ENCODE measurements at places on chromosomes 6 and 20.

GRCh38 chr6:108312605-108313004 is 17.8 kb downstream of the AFG1L start:
- H3K4me1 ChIP-seq = peaks cover 2% of the 10 kb centered on the region
- no peak overlapping the region for H3K4me3 ChIP-seq
- no peak overlapping the region for H3K27ac ChIP-seq
- no peaks in the 10 kb centered on the region for H3K36me3 ChIP-seq
- no peak for DNase-seq
- H3K27me3 ChIP-seq = no peaks in the 10 kb centered on the region

GRCh38 chr6:130129762-130130246 is 92.9 kb downstream of the SAMD3 start:
- no peaks in the 10 kb centered on the region for H3K36me3 ChIP-seq
- H3K4me1 ChIP-seq = peaks cover 6% of the 10 kb centered on the region
- no peak overlapping the region for H3K4me3 ChIP-seq
- no peak for DNase-seq
- H3K27me3 ChIP-seq = no peaks in the 10 kb centered on the region

DNA sequence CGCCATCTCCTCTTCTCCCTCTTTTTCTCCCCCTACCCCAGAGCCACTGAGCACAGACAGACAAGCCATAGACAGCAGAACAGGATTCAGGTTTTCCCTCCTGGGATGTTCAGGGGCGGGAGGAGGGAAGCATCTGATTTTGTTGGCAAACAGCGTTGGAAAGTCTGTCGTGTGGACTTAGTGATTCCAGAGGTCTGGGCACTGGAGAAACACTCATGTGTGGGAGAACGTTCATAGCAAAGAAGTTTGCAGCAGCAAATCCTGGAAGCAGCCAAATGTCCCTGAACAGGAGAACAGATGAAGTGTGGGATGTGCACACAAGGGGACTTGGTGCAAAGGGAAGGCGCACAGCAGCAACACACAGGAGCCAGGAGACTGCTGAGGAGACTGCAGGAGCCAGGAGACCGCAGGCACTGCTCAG is 264.1 kb upstream of the CDYL start:
- H3K36me3 ChIP-seq = no peaks in the 10 kb centered on the region
- H3K4me1 ChIP-seq = no peaks in the 10 kb centered on the region
- no peaks in the 10 kb centered on the region for H3K27me3 ChIP-seq

DNA sequence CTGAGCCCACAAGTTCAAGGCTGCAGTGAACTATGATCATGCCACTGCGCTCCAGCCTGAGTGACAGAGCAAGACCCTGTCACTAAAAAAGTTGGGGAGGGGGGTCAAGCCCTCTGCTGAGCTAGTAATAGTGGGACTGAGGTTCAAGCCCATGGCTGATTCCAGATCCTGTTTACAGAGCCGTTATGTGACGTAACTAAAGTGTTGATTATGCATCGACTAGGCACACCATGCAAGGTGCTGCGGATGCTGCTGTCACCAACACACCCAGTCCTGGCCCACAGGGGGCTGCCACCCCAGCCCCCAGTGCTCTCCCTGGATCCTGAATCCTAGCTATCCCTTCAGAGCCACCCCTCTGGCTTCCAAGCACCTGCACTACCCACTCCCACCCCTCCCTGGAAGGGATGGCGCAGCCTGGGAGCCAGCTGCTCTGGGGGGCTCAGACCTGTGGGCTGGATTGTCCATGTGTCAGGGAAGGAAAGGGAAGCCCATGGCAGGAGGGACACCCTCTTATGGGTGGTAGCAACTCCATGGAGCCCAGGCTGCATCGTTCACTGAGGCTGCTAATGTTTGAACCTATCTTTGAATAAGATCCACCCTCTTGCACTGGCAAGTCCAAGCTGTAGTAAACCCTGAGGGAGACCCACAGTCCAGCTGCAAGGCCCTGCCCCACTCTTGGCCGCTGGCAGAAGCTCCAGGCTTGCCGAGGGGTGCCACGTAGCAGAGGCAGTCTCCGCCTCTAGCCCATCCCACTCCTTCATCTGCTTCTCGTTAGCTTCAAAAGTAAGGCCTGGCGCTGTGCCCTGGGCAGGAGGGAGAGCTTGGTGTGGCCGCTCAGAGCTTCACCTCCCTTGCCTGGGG is 95.0 kb downstream of the SNX5 start:
- peaks cover 15% of the 10 kb centered on the region for H3K4me1 ChIP-seq
- H3K27me3 ChIP-seq = no peaks in the 10 kb centered on the region
- no peaks in the 10 kb centered on the region for H3K36me3 ChIP-seq
- H3K27ac ChIP-seq = no peak overlapping the region

DNA sequence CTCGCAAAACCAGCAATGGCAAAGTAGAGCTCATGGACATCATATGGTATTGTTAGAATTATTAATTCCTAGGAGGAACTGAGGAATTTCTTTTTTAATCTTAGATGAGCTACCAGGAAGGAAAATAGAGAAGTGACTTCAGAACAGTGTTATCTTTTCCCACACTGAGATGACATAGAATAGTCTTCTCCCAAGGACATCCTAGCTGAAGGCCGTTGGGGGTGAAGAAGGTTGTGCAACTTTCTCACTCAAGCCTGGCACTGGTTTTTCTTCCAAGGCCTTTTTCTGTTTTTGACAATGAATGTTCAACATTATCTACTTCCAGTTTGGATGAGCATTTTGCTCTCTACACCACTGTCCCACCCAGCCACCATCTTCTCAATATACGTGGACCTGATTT is 35.8 kb upstream of the MAS1 start:
- no peak for DNase-seq
- no peak overlapping the region for H3K27ac ChIP-seq
- no peak overlapping the region for H3K4me3 ChIP-seq
- no peaks in the 10 kb centered on the region for H3K27me3 ChIP-seq
- H3K4me1 ChIP-seq = no peaks in the 10 kb centered on the region

GRCh38 chr20:1971893-1972586 is 21.8 kb downstream of the PDYN start:
- H3K4me1 ChIP-seq = no peaks in the 10 kb centered on the region
- H3K27ac ChIP-seq = no peak overlapping the region
- no peak for DNase-seq
- H3K4me3 ChIP-seq = no peak overlapping the region
- no peaks in the 10 kb centered on the region for H3K27me3 ChIP-seq

DNA sequence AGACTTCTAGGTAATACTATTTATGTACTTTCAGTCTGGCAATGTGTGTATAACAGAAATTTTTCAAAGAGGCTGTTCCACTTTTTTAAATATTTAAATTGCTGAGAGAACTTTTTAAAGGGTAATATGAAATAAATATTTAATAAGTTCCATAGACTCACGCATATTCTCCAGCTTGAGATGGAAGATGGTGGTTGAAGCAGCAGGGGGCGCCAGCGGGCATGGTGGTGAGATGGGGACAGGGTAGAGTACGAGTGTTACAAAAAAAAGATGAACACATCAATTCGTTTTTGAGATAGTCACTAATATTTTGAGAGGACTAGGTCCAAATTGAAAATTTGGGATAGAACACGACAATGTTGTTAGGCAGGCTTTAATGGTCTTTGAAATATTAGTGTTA is 68.4 kb downstream of the RSPO3 start:
- no peak for DNase-seq
- H3K4me1 ChIP-seq = no peaks in the 10 kb centered on the region
- no peaks in the 10 kb centered on the region for H3K27me3 ChIP-seq
- H3K27ac ChIP-seq = no peak overlapping the region
- no peaks in the 10 kb centered on the region for H3K36me3 ChIP-seq

GRCh38 chr20:58997141-58997770 is 9.8 kb downstream of the CTSZ start:
- DNase-seq = no peak
- peaks cover 57% of the 10 kb centered on the region for H3K36me3 ChIP-seq
- no peaks in the 10 kb centered on the region for H3K27me3 ChIP-seq
- H3K27ac ChIP-seq = no peak overlapping the region

DNA sequence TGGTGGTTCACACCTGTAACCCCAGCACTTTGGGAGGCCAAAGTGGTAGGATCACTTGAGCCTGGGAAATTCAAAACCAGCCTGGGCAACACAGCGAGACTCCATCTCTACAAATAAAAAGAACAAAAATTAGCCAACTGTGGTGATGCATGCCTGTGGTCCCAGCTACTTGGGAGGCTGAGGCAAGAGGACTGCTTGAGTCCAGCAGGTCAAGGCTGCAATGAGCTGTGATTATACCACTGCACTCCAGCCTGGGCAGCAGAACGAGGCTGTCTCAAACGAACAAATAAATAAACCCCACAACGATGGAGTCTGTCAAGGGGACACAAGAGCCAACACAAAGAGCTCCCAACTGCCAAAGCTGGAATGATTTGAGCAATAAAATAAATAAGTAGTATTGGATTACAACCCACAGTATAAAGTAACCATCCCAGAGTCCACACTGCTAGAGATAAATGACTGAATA is 13.5 kb downstream of the ZMYND8 start:
- H3K27me3 ChIP-seq = no peaks in the 10 kb centered on the region
- H3K27ac ChIP-seq = no peak overlapping the region
- peaks cover 15% of the 10 kb centered on the region for H3K4me1 ChIP-seq

- H3K4me3 ChIP-seq = no peak overlapping the region
- no peak overlapping the region for H3K27ac ChIP-seq
- no peaks in the 10 kb centered on the region for H3K36me3 ChIP-seq
- H3K4me1 ChIP-seq = no peaks in the 10 kb centered on the region
- H3K27me3 ChIP-seq = peaks cover 3% of the 10 kb centered on the region
Measured at GRCh38 chr6:170148709-170149470, 142.0 kb downstream of the DLL1 start.

GRCh38 chr6:111147440-111147839 is 60.1 kb downstream of the SLC16A10 start:
- DNase-seq = no peak
- H3K27ac ChIP-seq = no peak overlapping the region
- H3K36me3 ChIP-seq = no peaks in the 10 kb centered on the region
- H3K4me1 ChIP-seq = no peaks in the 10 kb centered on the region
- H3K27me3 ChIP-seq = no peaks in the 10 kb centered on the region

GRCh38 chr6:16397623-16398022 is 159.2 kb downstream of the GMPR start:
- no peak overlapping the region for H3K27ac ChIP-seq
- H3K4me1 ChIP-seq = no peaks in the 10 kb centered on the region
- H3K4me3 ChIP-seq = no peak overlapping the region

GRCh38 chr6:153045271-153045670 is 42.8 kb upstream of the MTRF1L start:
- H3K27me3 ChIP-seq = no peaks in the 10 kb centered on the region
- H3K4me1 ChIP-seq = no peaks in the 10 kb centered on the region
- no peak overlapping the region for H3K4me3 ChIP-seq
- no peak overlapping the region for H3K27ac ChIP-seq
- no peaks in the 10 kb centered on the region for H3K36me3 ChIP-seq
- no peak for DNase-seq

GRCh38 chr6:165704045-165704748 is 41.2 kb upstream of the PDE10A start:
- H3K27me3 ChIP-seq = no peaks in the 10 kb centered on the region
- no peaks in the 10 kb centered on the region for H3K36me3 ChIP-seq
- no peak overlapping the region for H3K27ac ChIP-seq
- no peaks in the 10 kb centered on the region for H3K4me1 ChIP-seq

Measured in GM12878 (cell line).